NCI-H1417 treated with DMSO at 0.1 percent for 48 hours (cell line): ENCODE measurements at places on chromosomes 16 and 17.

DNA sequence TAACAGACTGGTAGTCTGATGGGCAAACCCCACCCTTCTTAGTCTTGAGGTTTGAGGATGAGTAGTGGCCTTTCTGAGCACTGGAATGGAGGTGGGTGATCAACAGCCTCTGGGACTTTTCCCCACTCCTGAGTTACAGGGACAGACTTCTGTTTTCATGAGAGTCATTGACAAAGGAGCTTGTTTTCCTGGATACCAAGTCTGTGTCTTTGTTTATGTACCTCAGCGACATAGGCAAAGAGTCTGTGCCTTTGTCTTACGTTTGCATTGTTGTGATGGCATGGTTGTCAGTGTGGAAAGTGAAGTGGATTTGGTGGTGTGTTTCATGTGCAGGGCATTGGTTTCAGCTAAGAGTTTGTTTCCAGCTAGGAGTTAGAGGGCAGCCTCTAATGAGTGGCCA is 17.5 kb downstream of the EPN2 start:
- DNase-seq: no peak

DNA sequence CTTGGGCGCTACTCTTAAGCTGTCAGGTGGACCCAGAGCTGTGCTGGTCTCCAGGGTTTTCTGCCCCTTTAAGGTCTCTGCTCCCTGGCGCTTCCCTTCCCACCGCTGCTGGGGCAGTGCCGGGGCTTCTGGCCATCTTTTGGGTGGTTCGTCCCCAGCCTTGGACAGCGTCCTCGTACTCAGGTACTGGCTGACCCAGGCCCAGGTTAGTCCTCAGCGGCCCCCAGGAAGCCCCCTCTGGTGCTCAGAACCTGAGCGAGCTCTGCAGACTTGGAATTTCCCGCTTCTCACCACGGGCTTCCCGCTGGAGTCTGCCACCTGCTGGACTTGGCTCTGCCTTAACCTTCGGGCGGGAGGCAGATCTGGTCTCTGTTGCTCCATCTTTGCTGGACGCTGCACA is 94.1 kb upstream of the ZNF750 start:
- no peak for DNase-seq

GRCh38 chr17:50993544-50993943 is 127.1 kb downstream of the SPAG9 start:
- no peak for DNase-seq

DNA sequence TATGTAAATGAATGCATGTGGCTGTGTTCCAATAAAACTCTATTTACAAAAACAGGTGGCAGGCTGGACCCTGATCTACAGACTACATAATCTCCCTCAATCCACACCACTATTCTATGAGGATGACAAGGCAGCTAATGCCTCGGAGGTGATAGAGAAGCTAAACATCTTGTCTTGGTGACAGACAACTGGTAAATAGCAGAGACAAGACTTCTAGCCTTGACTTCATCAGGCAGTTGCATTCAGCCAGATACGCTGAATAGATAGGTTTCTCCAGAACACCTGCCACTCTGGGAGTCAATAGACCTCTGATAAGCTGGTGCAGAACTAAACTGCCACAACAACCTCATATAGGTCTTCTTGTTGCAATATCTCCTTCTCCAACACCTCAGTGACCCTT is 3.3 kb downstream of the ATPAF2 start:
- no peak for DNase-seq

DNA sequence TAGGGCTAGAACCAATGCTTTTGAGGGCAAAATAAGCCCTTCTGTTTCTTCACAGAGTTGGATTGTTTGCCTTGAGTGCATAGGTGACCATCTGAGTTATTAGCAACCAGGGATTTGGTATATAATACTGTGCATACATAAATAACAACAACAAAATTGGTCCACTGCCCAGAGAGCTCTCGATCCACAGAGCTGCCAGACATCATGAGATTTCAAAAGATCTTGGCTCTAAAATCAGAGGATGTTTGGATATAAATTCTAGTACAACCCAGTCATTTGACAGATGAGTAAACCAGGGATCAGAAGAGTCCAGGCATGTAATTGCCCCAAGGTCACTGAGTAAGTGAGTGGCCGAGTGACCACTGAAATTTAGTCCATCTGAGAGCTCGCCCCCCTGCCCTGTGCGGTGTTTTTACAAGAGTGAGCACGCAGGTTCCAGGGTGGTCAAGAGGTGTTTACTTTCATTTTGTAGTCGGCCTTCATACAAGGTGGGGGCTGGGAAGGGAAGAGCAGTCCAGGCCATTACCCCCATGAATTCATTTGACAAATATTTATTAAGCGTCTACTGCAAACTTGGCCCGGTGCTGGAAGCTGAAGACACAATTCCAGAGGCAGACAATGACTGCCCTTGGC is 1.8 kb upstream of the MT2A start:
- DNase-seq: no peak

DNA sequence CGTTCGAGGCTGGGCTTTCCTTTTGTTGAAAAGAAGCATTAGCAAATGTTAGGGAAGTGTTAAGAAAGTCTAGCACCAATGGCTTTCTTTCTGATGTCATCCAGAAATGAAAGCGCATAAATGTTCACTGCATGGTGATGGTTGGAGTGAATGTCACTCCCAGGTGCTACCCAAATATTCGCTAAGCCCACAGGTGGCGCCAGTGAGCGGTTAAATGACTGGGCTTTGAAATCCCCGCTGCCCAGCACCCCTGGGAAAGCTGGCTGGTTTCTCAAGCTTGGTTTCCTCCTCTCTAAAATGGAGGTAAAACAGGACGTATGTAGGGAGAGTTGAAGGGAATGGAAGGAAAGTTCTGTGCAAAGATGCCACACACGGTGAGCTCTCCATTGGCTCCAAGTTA is 104.4 kb downstream of the IRX5 start:
- no peak for DNase-seq
